ENCODE measurements at places on chromosomes 13 and 19.

GRCh38 chr13:98089246-98089645 is 53.6 kb upstream of the FARP1 start:
- DNase-seq: no peak

- DNase-seq: peak; percentile 98
Observed at GRCh38 chr19:3154957-3155736, 19.3 kb downstream of the GNA15 start.

DNA sequence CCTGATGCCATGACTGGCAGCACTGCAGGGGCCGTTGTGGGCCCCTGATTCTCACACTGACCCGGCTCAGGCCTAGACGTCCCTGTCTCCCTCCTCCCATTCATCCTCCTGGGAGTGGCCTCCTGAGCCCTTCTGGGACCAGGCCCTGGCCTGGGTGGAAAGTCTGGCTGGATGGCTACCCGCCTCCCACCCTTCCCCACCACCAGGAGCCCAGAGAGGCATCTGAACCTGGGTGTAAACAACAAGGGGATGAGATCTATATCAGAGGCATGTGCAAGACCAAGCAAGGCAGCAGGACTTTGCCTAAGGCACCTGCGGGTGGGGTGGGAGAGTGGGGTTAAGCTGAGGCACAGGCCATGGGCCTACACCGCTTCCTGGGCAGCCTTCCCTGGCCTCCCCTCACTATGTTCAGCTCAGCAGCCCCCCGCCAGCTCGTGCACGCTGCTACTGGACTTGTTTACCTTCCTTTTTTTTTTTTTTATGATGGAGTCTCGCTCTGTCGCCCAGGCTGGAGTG is 22.0 kb upstream of the ASPDH start:
- no peak for DNase-seq

DNA sequence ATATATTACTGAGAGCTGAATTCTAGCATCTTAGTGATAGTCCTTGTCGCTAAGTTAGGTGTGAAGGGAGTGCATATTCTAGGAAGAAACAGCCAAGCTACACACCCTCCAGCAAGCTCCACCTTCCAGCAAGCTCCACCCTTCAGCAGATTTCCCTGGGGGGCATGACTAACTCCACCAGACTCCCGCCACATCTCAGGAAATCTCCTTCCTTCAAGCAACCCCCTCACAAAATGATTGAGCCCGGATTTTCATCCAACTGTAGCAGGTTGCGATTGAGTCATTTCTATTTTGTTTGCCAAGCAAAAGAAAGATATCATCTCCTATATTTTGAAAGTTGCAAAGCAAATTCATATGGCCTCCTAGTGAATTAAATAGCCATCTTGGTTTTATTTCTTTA is 162.1 kb upstream of the TMTC4 start:
- no peak for DNase-seq

DNA sequence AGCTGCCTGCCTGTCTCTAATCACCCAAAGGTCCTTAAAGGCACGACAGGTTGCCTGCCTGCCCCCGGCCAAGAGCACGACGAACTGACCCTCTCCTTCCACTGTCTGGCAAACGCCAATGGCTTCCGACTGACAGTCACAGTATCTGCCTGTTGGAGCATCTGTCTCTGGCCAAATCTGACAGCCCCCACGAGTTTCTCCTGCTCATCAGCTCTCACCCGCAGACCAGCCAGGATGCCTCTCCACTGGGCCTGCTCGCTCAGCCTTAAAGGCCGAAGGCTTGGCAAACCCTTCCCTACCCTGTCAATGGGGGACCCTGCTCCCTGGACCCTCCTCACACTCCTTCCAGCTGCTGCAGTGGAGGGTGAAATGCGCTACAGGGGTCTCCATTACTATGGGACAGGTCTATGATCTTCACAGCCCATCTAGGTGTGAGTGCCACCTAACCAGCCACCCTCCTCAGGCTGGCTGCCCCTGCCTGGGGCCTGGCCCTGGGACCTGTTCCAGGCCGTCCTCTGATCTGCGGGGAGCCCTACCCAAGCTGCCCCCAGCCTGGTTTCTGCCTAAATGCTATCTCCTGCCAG is 932 bp downstream of the FAM83E start:
- no peak for DNase-seq

GRCh38 chr19:12779162-12779993 is 4.0 kb upstream of the HOOK2 start:
- DNase-seq: peak; percentile 19

DNA sequence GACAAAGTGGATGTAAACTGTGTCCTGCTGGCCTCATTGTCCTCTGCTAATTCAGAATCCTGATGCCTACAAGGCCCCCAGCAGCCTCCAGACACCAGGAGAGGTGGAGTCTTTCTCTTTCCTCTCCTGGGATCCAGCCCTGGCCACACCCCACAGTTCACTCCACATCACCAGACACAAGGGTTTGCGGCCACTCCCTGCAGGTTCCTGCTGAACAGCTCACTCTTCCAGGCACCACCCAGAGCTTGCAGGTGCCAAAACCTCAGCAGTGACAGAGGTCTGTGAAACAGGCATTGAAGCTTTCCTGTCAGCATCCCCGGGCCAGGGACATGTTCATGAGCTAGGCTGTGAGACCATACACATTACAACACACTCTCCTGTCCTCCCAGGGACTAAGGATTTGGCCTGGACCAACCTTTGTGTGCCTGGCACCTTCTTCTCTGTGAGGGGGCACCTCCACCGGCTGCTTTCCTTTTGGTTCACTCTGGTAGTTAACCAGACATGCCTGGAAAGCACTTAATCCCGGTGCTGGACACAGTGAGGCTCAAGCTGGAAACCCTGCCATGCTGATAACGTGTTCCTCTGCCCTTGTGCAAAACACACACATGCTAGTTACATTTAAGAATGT is 11.1 kb upstream of the ATP12A start:
- DNase-seq: no peak

DNA sequence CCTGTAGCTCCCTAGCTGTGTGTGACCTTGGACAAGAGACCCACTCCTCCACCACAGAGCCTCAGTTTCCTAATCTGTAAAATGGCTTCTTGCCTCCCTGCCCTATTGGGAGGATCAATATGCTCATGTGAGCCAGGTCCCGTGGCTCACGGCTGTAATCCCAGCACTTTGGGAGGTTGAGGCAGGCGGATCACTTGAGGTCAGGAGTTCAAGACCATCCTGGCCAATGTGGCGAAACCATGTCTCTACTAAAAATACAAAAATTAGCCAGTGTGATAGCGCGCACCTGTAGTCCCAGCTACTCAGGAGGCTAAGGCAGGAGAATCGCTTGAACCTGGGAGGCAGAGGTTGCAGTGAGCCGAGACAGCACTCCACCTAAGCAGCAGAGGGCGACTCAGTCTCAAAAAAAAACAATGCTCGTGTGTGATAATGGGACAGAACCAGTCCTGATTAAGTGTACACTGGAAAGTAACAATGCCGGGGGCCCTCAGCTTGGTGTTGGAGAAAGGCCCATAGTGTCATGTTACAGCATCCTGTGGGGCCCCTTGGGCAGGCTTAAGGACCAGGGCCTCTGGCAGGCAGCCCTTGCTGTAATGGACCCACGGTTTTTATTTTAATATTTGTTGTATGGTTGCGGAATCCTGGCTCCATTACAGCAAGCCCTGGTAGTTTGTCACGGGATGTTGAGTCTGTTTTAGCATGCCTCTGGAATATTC is 6.8 kb downstream of the RPS11 start:
- no peak for DNase-seq

DNA sequence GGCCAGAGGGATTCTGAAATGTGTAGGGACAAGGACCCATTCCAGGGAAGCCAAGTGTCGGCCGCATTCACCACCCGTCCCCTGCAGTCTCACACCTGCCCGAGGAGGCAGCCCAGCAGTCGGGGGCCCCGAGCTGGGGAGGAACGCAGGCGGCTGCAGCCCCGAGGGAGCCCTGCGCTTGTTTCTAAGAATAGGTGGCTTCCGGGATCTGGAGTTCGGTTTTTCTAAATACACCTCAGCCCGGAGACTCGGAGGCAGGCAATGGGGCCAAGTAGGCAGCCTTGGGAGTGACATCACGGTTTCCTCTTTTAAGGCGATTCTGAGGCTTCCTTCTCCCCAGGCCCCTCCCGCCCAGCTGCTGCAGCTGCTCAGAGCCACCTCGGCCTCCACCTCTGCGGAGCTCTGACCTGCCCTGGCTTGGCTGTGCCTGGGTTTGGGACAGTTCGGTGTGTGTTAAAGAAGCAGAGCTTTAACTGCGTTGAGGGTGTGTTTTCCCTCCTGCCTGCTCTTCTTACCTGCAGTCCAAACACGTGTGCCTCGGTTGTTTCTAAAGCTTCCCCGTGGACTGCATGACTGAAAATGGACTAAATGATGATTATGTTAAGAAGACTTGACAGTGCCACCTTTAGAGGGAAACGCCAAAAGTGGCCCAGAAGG is 80.5 kb downstream of the COL4A2 start:
- no peak for DNase-seq

DNA sequence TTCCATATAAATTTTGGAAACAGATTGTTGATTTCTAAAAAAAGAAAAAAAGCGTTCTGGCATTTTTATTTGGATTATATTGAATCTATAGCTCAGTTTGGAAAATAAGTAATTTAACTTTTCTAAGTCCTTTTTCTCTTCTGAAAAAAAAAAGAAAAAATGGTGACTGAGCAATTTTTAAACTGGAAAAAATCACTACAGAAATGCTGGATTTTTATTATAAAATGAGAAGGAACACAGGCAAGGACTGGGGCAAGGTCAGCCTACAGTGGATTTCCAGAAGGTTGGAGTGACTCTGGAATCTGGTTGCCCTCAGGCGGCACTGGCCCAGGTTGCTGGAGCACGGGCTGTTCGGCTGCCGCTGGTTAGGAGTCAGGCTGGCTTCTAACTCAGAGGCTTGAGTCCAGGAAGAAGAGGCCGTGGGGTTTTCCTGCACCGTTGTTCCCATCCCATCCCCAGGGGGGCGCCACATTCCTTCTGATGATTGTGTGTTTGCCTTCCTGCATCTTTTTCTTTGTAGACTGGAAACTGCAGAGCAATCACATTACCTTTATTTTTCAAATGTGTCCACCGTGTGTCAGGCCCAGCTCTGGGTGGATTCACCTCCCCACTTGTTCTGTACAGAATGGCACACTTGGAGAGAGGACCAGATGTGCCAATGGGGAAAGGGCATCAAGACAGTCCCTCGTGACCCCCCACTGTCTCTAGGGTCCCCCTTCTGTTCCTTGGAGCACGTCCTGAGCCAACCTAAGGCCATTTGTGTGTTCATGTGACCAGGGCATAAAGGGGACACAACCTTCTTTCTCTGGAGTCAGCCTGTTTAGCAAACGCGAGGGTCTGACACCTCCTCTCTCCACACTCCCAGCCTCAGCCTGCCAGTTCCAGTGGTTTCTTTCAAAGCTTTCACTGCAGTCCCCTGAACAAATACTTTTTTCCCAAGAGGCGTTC is 44.5 kb upstream of the GTF3A start:
- DNase-seq: peak; percentile 63

GRCh38 chr13:111526922-111527321 is 206.5 kb downstream of the TEX29 start:
- DNase-seq: no peak

GRCh38 chr19:18601875-18602274 is 4.7 kb downstream of the CRLF1 start:
- no peak for DNase-seq

DNA sequence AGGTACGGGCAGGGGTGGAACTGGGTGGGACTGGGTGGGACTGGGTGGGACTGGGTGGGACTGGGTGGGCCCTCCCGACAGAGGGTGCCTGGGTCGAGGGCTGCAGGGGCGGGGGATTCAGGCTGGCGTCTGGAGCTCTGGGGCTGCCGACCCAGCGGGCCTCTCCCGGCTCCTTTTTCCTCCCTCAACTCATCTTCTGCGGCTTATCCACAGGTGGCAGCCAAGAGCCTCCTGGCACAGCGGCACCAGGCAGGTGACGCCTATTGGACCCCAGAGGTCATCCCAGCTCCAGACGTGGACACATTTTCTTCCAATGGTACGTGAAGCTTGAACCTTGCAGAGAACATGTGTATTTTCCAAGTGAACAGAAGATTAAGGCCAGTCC is 533 bp downstream of the ZNF544 start:
- DNase-seq: peak; percentile 2

GRCh38 chr19:51257471-51257870 is 6.6 kb downstream of the SIGLECL1 start:
- no peak for DNase-seq

DNA sequence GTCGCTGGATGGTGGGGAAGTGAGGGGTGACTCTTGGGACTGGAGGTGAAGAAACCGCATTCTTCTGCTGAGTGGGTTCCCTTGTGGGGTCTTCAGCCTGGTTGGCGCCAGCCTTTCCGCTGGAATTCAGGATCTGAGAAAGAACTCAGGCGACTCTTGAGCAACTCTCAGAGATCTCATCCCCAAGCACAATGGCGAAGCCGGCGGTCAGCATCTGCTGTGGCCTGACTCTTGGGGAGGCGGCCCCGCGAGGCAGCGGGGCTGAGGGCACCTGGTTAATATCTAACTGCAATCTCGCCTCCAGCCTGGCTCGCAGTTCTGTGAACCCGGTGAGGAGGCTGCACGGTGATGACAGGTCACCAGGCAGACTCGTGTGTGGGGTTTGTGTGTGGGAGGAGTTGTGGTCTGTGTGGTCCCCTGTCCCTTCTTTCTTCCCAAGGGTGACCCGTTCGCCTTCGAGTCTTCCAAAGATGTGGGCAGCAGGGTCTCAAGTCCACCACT is 883 bp downstream of the ZNF441 start:
- no peak for DNase-seq

- no peak for DNase-seq
Observed at GRCh38 chr13:51635137-51635878, 51.0 kb downstream of the WDFY2 start.

DNA sequence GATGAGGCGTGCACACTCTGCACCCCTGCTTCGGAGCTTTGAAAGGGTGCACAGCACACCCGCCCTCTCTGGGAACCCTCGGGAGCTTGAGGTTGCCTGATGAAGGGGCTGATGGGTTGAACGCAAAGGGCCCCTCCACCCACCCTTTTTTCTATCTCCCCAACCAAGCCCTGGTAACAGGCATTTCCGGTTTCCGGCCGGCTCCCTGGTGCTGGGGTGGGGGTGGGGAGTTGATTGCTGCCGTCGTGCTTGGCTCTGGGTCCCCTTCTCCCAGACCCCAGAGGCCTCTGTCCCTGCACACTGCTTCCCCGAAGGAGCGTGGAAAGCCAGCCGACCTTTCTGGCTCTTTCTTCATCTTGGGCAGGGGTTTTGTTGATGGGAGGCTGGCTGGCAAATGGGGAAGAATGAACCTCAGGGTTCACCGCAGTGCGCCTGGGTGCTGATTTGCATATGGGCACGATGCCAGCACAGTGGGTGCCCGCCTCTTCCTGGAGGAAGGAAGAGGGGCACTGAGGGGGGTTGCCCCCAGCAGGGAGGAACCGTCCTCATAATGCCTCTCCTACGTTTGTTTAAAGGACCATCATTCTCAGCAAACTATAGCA is 29.1 kb downstream of the VAV1 start:
- DNase-seq: peak; percentile 92

GRCh38 chr19:35132254-35132653 is 2.6 kb downstream of the LGI4 start:
- DNase-seq: no peak

GRCh38 chr13:38180126-38180525 is 169.5 kb upstream of the UFM1 start:
- no peak for DNase-seq

Data from GF-D8 (cell line).